ENCODE measurements at places on chromosomes 16 and 17.

DNA sequence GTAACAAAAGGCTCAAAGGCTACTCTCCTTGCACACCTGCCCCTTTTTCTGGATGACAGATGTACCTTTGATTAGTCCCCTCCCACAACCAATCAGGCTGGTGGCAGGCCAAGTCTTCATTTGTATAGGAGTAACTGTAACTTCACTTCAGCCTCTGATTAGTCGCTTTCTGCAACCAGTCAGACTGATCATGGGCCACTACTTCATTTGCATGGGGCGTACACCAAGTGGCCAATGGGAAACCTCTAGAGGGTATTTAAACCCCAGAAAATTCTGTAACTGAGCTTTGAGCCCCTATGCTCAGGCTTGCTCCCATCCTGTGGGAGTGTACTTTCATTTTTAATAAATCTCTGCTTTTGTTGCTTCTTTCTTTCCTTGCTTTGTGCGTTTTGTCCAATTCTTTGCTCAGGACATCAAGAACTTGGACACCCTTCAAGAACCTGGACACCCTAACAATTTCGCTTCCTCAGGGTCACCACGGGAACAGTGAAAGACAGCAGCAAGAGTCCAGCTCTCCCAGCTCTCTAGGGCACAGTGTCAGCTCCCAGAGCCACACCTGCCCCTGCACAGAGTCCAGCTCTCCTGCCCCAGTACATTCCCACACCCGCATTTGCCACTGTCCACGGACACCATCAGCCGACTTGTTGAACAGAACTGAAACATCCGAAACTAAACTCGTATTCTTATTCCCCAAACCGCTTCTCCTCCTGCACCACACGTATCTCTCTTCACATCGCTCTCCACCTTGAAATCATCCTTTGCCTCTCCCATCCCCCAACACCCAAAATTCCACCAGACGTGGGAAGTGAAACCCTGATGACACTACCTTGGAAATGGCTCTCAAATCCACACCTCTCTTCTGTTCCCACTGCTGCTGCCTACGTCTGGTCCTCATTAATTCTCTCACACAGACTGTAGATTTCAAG lies 53.4 kb downstream of the ABCC12 start:
- DNase-seq: peak; percentile 30

- DNase-seq: peak; percentile 16
These were observed at the start of gene SMIM5 for GRCh38 chr17:75632863-75633485. SMIM5 (plus strand) TSS chr17:75633434; CDS start chr17:75640202, 6,768 bp downstream.

- DNase-seq: no peak
These were observed 34.2 kb downstream of the TXNDC11 start for GRCh38 chr16:11708421-11708820.

DNA sequence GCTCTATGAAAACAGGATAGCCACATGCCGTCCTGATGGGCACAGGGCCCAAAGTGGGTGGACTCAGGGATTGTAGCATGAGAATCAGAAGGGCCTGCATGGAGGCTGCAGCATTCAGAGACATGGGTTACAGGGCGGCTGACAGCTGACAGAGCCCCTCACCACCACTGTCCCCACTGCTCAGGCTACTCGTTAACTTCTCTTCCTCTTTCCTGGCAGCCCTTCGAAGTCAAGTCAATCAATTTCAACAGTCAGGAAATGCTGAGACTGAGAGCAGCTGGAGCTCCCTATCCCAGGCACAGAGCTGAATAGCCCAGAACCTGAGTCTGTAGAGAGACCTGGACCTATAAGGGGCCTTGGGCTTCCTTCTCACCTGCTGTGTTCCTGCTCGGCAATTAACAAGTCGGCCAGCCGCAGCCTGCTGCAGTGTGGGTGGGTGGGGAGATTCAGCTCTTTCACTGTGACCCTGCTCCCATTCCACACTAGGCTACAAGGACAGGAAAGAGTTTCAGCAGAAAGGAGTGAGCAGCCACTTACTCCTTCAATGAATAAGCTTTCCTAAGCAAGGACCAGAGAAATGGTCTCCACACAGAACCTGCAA lies 76.9 kb downstream of the TEX14 start:
- no peak for DNase-seq

- no peak for DNase-seq
These were observed 1086.5 kb downstream of the CDH11 start for GRCh38 chr16:64035337-64035736.

All from NCI-H1092 (cell line).